ENCODE measurements at places on chromosomes 16 and 17.

DNA sequence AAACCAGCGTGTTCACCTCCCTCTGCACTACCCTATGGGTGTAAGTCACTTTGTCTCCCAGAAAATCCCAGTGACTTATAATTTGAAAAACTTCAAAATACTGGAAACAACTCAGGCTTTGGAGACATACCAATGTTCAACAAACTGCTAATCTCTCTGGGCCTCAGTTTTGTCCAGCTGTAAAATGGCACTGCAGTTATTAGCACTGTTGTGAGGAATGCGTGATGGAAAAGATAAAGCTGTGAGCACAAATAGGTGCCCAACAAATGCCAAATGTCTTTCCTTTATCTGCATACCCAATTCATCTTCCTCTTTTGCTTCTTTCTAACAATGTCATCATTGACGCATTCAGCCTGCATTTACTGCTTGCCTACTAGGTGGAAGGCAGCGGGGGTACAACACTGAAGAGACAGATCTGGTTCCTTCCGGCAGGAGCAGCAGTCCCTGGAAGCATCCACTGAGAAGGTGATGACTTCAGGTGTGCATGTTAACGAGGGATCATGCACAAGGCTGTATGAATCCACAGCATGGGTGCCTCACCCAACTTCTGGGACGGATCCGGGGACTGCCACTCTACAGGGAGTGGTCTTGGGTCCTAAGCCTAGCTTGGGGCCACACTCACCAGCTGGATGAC is 63.4 kb downstream of the CYTH1 start:
- DNase-seq = no peak

GRCh38 chr16:1117176-1117900 is 21.3 kb upstream of the C1QTNF8 start:
- DNase-seq = no peak

DNA sequence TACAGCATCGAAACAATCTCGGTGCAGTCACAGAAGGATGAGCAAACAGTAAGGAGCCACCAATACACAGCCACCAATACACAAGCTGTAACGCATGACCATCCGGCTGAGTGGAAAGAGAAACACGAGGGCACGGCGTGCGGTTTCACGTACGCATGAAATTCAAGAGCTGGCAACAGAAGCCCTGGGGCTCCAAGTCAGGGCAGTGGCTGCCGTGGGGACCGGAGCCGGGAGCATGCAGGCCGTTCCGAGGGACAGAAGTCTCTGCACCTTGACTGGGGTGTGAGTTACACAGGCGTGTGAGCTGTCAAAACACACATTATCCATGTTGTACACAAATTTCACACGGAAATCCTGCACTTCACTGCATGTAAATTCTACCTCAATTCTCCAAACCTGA is 50.6 kb upstream of the METRNL start:
- DNase-seq = no peak

- no peak for DNase-seq
Observed at GRCh38 chr16:85142129-85142513, 29.8 kb upstream of the CIBAR2 start.

All from fibroblast of gingiva (primary cell).